ENCODE measurements at places on chromosomes 6 and 20.
A peak's percentile ranks its signal among the peaks of the same experiment; 100 is the strongest.

- no peak for DNase-seq
Observed at GRCh38 chr20:40016890-40017289, 672.1 kb downstream of the MAFB start.

GRCh38 chr20:39898467-39898852 is 790.6 kb downstream of the MAFB start:
- no peak for DNase-seq

GRCh38 chr20:18289306-18289705 is 979 bp downstream of the ZNF133 start:
- no peak for DNase-seq

GRCh38 chr20:33313686-33314314 is 30.8 kb downstream of the BPIFB1 start:
- no peak for DNase-seq

GRCh38 chr6:159117563-159117962 is 51.6 kb upstream of the FNDC1 start:
- peak; percentile 98 for DNase-seq

GRCh38 chr6:157865249-157865648 is 42.2 kb downstream of the SNX9 start:
- DNase-seq: no peak

DNA sequence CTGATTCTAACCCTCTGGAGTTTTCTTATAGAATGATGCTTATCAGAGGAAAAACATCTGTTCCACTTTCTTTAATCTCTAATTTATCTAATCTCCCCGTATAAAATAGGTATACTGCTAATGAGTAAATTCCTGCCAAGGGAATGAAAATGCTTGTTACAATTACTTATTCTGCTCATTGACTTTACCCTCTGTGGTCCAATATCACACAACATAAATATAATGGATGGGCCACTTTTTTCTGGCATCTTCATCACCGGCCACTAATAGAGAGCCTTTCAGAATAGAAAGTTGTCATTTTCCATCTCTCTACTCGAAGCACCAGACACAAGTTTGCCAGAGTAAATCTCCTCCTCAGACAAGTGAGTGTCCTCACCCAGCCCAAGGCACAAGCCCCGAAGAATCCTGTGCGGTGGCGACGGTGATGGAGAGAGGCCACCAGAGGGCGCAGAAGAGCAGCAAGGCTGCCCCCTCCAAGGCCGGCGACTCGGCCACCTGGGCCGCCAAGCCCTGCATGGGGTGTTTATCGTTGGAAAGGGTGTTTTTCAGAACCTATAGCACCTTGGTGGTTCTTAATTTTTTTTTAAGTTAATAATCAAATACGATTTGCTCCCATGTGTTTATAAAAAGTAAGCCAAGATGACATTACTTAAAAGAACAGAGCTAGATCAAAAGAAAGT is 212.9 kb upstream of the ARID1B start:
- DNase-seq: peak; percentile 54

GRCh38 chr6:7236306-7237209 is 76.4 kb downstream of the SSR1 start:
- no peak for DNase-seq

- no peak for DNase-seq
Observed at GRCh38 chr6:166169549-166170421, 2.1 kb upstream of the TBXT start.

DNA sequence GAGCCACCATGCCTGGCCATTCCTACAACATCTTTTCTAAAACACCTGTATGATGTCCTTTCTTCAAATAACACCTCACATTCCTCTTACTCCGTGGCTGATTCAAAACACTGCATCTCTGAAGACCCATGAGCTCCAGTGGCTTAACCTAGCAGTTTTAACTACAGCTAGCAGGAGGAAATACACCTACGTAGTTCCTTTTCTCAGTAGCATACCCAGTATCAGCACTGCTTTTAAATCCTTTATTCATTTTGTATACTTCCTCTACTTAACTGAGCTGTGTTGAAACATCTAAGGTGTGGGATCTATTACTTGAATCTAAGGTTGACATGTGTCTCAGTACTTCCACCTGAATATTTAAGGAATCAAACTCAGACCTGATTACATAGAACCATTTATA is 113.6 kb upstream of the CCDC28A start:
- no peak for DNase-seq

GRCh38 chr6:15423286-15423993 is 177.6 kb downstream of the JARID2 start:
- DNase-seq: no peak

All from inflammatory macrophage treated with lipopolysaccharide for 4 hours (primary cell).